ENCODE measurements at places on chromosomes 3 and 15.

DNA sequence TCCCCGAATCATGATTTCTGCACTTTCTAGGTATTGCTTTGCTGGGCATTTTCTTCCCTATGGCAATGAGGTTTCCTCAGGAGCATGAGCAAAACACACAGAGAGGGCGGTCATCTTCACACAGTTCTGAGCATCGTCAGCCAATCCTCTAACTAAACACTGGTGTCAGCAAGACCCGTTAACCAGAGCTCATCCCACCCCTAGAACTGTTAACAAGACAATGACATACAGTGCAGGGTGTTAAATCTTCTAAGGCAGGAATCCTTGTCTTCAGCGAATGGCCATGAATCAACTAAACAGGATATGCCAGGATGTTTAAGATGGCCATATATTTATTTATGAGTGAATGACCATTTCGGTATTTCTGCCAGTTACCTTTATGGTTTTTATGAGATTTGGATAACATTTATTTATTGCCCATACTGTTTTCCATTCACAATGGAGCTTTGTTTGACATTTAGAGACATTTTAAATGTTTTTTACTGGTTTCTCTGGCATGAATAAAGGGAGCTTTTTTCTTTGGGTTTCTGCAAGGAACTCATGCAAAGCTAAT lies 411.5 kb upstream of the PROK2 start:
- no peak for DNase-seq

GRCh38 chr3:102699104-102699818 lies 264.4 kb downstream of the ZPLD1 start:
- no peak for DNase-seq

DNA sequence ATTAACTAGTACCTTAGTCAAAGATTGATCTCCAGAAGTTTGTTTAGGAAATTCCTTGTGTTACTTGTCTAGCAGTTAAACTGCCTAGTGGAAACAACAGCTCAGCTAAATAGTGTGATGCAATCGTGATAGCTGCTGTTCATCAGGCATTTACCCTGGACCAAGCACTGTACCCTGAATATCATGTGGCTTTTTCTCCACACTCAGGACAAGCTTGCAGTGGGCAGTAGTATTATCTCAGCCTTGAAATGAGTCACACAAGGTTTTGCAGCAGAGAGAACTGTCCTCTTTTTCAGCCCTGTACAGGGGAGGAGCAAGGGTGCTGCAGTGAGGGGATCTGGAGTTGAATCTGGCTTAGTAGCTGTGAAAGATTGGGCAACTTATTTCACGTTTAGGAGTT lies 208.4 kb downstream of the TP63 start:
- DNase-seq: no peak

- no peak for DNase-seq
Measured at GRCh38 chr15:81253846-81254245, 57.2 kb downstream of the IL16 start.

DNA sequence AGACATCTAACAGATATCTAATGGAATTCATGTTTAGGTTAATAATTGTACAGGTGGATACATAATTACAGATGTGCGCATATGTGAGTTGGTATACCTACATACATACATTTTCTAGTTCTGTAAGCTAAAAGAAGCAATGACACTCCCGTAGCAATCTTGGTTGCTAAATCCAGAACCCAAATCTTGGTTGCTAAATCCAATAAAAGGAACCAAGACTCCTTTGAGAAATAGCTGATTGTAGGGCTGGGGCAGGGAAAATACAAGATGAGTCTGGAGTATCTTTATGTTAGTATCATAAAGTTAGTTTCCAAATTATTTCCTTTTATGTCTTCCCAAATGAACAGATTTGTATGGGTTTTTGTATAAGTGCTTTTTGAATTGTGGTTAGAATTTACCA lies 135.2 kb downstream of the TMCC1 start:
- DNase-seq: no peak

Measured in NCI-H510A (cell line).